Stimulated activated CD4-positive, alpha-beta T cell treated with anti-CD3 and anti-CD28 coated beads, TNF-alpha, amount 100 ng/mL, for 1 hour (primary cell): ENCODE measurements at places on chromosomes 2 and 18.

DNA sequence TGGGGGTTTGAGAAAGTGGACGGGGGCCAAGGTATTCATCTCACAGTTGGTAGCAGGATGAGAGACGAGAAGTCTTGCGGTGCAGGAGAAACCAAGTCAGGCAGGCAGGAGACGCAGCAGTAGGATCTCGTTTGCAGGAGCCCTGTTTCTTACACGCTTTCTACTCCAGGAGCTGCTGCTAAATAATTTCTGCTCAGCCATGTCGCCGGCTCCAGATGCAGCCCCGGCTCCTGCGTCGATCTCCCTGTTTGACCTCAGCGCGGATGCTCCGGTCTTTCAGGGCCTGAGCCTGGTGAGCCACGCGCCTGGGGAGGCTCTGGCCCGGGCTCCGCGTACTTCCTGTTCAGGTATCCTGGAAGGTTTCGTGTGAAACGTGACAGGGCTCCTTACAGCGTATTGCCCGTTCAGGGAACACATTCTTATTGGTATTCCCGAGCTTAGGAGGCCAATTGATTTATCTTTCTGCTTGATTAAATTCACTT lies 494 bp downstream of the ANKZF1 start:
- DNase-seq = no peak

DNA sequence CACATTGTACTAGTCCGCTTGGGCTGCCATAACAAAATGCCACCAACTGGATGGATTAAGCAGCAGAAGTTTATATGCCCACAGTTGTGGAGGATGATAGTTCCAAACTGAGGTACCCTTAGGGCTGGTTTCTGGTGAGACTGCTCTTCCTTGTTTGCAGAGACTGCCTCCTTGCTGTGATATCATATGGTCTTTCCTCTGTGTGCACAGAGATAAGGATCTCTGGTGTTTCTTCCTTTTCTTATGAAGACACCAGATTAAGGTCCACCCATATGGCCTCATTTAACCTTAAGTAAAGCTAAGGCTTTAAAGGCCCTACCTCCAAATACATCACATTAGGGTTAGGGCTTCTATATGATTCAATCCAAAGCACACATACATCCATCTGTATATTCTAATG lies 738.2 kb upstream of the GCFC2 start:
- DNase-seq = no peak

- no peak for DNase-seq
Measured at GRCh38 chr2:199659207-199659606, 191.8 kb downstream of the FTCDNL1 start.

GRCh38 chr2:238128534-238129001 lies 9.9 kb upstream of the KLHL30 start:
- no peak for DNase-seq

- no peak for DNase-seq
Measured at GRCh38 chr2:101151859-101152271, 683 bp upstream of the TBC1D8 start.

DNA sequence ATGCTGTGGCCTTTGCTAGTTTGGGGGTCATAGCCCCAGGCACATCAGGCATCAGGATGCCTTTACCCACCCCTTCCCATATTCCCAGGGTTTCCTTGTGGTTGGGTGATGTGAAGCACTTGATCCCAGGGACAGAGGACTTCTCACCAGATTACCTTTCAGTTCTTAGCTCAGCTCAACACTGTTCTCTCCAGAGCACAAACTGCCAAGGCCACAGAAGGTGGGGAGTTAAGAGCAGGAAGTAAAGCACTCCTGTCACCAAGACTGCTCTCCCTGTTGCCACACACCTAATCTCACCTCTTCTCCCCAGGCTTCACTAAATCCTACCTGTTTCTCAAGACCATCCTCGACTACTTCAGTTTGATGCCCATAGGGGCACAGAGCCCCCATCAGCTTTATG lies 25.9 kb downstream of the FHOD3 start:
- DNase-seq = no peak

GRCh38 chr18:69866212-69866611 lies 81.5 kb downstream of the CD226 start:
- DNase-seq = no peak

- DNase-seq = no peak
Measured at GRCh38 chr2:64461271-64462058, 7.5 kb downstream of the LGALSL start.

DNA sequence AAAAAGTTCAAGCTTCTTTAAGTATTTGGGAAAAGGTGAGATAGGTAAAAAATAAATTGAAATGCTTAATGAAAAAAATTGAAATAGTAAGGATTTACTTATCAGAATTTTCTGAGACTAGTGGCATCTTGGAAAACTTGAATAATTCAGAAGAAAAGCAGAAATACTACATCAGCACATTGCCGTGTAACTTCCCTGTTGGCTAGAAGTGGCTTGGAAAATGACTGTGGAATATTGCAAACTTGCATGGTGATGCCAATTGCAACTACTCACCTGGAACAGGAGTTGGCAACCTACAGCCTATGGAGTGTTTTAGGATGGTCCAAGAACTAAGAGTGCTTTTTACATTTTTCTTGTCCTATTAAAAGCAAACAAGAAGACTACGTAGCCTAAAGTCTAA lies 603.5 kb upstream of the VRK2 start:
- DNase-seq = no peak

DNA sequence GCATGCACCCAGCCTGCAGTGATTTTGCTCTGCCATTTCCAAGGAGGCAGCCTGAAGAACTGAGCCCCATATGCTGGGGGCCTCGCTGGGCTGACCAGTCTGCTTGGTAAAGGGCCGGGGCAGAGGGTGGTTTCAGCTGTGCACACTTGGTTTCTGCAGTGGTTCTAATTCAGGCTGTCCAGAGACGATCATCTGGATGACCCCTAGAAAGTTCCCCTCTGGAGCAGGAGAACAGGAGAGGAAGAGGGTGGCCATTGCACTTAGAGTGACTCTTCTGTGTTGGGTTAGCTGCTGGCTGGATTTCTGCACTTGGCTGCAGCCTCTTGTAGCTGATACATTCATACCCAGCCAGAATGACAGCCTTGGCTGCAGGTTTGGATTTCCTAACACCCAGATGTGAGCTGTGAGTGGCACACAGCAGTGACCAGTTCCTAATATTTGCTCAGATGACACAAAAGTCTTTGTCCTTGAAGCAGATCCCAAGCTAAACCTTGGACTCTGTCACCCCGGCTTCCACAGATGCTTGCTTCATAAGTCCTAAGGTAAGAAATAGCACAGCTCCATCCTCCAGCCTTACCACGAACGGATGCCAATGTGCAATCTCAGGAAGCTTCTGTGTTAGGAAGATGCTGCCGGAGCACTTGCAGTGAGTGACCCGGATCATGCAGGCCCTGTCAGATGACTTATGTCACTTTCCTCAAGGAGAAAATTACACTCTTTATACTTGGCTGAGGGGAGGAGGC lies 105.6 kb downstream of the HNRNPLL start:
- DNase-seq = no peak

- no peak for DNase-seq
Measured at GRCh38 chr2:159256159-159256558, 30.3 kb downstream of the WDSUB1 start.

- no peak for DNase-seq
Measured at GRCh38 chr2:100882645-100883613, 63.0 kb downstream of the NPAS2 start.

DNA sequence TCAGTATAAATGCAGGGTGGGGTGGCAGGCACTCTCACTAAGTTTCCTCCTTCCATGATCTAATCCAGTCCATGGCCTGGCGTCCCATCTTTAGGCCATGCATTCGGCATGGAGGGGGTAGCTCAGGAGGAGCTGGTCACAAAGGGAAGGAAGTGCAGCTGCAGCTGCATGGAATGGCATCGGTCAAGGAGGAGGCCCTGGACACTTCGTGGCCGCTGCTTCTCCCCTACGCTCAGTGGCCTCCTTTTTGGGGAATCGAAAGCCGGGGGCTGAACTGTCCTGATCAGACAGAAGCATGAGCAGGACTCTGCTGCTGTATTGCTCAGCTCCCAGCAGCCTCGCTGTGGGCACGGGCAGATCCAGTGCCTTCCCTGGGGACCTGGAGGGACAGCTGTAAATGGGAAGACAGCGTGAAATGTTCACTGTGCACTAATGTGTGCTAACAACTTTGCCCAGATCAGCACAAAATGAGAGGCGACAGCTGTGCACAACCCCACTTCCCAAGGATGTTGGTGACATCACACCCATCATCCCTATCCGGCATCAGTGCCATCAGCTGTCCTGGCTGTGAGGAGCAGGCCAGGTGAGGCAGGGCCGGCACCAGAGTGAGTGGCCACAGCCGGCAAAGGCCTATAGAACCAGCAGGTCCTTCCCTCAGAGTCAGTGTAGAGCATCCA lies 520.1 kb upstream of the RAB6C start:
- DNase-seq = no peak

DNA sequence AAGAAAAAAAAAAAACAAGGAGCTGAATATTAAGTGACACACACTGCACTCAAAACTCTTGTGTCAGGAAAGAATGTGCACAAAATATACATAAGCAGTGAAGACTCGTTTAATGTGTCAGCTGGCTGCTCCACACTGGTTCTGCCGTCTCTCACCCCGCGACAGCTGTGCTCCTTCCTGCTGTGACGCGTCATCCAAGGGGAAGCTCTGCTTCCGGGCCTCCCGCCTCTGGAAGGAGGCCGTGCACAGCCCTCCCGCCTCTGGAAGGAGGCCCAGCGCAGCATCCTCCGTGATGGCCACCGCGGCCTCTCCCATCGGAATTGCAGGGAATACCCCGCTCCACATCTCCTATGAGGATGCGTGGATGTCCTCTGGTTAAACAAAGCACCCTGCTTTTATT lies 151.0 kb downstream of the HDAC4 start:
- no peak for DNase-seq

- DNase-seq = no peak
Measured at GRCh38 chr2:41598161-41598894, 449.5 kb upstream of the PKDCC start.

DNA sequence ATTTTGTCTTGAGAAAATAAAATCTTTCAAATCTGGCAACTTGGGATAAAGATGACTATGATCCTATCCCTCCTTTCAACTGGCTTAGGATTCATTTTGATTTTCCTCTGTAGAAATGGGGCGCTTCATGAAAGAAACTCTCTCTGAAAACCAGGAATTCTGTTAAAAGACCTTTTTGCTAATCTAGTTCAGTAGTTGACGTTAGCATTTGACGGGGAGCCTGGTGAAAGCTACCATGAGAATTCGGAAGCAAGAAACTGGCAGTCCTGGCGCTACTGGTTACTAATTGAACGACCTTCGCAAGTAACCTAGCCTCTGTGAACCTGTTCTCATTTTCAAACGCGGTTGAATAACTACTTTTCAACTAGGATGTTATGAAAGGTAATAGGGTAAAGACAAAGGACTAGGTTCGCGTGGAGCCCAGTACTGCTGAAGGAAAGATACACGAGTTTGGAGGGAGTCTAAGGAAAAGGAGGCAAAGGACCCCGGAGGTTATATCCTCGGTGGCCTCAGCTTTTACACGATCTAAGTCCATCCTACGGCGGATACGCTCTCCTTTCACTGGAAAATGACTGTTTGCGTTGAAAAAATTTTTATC lies 604 bp upstream of the STK11IP start:
- DNase-seq = no peak

- no peak for DNase-seq
Measured at GRCh38 chr2:73067043-73067442, 4.5 kb downstream of the SFXN5 start.

- no peak for DNase-seq
Measured at GRCh38 chr2:150484006-150484405, 3.5 kb downstream of the RND3 start.

DNA sequence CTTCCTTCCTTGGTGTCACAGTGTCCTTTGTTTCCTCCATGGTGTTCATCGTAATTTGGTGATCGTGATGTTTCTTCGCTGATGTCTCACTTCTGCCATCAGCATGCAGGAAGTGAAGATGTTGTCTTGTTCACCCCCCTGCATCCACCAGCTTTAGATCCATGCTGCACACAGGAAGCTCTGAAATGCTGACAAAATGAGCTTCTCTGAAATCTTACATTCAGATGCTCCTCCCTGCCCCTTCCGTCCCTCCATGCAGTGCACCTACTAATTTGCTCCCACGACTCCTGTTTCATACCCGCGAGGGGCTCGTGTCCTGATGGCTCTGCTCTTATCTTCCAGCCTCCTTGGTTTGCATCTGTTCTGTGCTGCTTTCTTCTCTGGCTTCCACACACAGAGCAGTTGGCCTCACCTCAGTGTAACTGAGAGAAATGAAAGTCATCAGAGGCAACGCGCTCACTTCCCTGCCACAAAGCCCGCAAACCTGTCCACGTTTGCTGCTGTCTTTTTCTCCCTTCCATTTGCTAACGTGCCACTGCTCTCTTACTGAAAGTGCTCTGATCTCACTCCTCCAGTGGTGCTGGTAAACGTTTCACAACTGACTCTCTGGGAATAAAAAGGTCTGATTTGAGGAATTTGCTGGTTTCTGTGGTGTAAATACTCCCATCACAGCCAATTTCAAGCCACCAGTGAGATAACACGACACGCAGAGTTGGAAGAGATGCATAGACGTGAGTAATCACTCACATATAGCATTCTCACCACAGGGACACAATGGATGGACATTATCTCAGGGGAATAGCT lies 41.0 kb upstream of the MGAT4A start:
- DNase-seq = peak; percentile 34

GRCh38 chr18:70961939-70962338 lies 673.1 kb downstream of the SOCS6 start:
- no peak for DNase-seq

GRCh38 chr18:61829108-61829507 lies 63.7 kb downstream of the RNF152 start:
- DNase-seq = no peak

- DNase-seq = no peak
Measured at GRCh38 chr2:239916205-239917124, 108.7 kb downstream of the NDUFA10 start.

GRCh38 chr2:172863341-172863740 lies 127.7 kb downstream of the RAPGEF4 start:
- DNase-seq = no peak

- DNase-seq = no peak
Measured at GRCh38 chr2:21379140-21379539, 255.4 kb downstream of the TDRD15 start.
